ENCODE measurements at places on chromosomes 3 and 15.

DNA sequence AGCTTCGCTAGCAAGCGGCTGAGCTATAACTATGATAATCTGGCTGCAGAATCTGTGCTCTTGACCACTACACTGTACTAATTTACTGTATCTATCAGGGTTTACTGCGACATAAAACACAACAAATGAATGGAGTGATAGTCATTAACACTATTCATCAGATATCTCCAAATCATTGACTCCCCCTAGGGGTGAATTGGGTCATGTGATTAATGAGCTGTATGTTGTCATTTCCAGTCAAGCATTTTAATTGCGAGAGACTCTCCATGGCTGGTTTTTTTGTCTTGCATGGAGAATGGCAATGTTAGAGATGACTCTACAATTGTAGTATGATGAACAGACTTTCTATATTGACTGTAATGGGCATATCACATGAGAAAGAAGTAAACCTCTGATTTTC is 10.5 kb upstream of the TM4SF18 start:
- no peak for DNase-seq

DNA sequence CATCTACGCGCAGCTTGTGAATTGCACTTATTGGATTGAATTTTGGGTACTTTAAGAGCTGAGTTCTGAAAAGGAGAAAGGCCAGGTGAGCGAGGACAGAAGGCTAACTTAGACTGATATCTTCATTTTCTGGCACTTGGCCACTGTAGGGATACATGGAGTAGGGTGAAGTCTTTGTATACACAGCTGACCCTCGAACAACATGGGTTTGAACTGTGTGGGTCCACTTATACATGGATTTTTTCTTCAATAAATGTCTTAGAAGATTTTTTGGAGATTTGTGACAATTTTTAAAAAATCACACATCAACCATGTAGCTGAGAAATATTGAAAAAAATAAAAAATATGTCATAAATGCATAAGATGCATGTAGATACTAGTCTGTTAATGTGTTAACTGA is 18.3 kb downstream of the PTPRG start:
- DNase-seq = no peak

DNA sequence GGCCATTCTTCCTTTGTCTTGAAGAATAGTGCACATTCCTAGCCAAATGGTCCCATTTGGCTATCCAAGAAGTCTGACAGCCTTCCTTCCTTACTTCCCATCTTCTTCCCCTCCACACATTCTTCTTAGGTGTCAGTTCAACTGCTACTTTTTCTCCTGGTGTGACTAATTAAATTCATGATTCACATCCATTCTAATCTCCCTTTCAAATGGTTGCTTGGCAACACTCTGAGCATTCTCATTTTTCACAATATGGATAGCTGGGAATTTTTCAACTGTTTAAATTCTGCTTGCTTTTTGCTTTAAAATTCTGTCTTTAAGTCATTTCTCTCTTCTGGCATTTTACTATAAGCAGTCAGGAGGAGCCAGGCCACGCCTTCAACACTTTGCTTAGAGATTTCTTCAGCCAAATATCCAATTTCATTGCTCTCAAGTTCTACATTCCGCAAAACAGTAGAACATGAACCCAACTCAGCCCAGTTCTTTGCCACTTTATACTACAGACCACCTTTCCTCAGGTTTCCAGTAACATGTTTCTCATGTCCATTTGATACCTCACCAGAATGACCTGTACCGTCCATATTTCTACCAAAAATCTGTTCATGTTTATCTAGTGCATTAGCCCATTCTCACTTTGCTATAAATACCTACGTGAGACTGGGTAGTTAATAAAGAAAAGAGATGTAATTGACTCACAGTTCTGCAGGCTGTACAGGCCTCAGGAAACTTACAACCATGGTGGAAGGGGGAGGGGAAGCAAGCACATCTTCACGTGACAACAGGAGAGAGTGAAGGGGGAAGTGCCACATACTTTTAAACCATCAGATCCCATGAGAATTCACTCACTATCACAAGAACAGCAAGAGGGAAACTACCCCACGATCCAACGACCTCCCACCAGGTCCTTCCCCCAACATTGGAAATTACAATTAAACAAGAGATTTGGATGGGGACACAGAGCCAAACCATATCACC is 31.9 kb upstream of the MCF2L2 start:
- DNase-seq = no peak

DNA sequence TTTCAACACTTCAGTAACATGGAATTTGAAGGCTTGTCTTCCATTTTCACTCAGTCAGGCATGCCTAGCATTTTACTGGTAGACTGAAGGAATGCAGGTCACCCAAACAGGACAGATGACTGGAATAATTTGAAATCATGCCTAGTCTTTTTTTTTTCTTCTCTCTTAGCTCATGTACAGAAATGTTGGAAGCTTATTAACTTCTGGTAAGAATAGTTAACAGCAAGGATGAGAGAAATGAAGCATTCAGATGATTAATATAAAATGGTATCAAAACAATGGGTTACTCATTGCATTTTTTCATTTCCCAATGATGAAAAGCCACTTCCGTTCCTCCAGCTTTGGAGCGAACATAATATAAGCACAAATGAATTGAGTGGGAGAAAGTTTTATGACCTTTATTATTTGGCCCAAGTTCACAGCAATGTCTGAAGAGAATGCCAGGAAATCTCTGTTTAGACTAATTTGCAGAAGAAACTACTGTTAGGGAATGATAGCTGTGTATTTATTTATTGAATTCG is 431.6 kb upstream of the RASGRP1 start:
- DNase-seq = peak; percentile 89

DNA sequence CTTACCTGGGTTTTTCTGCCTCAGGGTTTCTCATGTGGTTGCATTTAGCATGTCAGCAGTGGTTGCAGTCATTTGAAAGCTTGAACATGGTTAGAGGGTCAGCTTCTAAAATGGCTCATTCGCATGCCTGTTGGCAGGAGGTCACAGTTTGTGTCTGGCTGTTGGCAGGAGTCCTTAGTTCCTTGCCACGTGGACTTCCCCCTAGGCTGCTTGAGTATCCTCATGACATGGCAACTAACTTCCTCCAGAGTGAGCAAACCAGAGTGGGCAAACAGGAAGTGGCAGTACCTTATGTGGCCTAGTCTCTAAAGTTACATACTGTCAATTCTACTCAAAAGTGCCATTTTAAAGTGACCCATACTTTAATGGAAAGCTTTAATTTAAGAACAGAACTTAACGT is 3.4 kb upstream of the UNC13C start:
- DNase-seq = no peak

- DNase-seq = no peak
Observed at GRCh38 chr3:127106456-127106855, 86.5 kb upstream of the PRR23E start.

- no peak for DNase-seq
Observed at GRCh38 chr15:63892794-63893441, 59.2 kb upstream of the HERC1 start.

DNA sequence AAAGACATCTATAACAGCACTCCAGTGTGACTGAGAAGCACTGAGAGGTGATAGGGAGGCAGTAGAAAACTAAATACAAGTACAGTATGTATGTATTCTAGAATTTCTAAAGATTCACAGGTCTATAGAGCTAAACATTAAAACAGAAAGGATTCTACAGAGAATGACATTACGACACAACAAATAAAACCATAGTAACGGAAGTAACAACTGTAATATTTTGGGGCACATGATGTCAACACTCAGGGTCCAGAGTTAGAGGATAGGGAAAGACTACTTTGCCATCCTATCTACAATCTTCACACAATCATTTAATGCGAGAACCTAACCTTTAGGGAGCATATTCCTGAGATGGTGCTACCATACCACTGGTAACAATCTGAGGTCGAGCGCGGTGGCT is 13.6 kb downstream of the UBXN7 start:
- no peak for DNase-seq

- DNase-seq = no peak
Observed at GRCh38 chr3:179825527-179826246, 172.8 kb downstream of the USP13 start.

DNA sequence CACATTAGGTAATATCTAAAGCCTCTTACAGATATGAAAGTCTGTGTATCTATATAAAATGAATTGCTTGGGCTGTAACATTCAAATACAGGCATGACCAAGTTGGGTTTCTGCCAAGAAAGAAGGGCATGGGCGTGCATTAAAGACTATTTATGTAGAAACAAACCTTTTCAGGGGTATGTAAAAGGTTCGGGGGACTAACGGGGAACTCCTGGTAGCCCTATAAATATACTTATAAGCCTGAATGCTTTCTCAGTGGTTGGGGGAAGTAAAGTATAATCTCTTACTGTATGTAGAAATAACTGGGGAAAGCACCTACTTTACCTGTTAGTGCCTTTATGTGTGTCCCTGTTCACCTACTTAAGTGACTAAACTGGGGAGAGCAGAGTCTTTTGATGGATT is 154.5 kb upstream of the TBL1XR1 start:
- no peak for DNase-seq

GRCh38 chr3:64686446-64686908 is 1.3 kb downstream of the ADAMTS9 start:
- peak; percentile 26 for DNase-seq

GRCh38 chr3:155014953-155015352 is 65.2 kb upstream of the MME start:
- DNase-seq = no peak

GRCh38 chr3:189593581-189593980 is 37.6 kb upstream of the TP63 start:
- no peak for DNase-seq

DNA sequence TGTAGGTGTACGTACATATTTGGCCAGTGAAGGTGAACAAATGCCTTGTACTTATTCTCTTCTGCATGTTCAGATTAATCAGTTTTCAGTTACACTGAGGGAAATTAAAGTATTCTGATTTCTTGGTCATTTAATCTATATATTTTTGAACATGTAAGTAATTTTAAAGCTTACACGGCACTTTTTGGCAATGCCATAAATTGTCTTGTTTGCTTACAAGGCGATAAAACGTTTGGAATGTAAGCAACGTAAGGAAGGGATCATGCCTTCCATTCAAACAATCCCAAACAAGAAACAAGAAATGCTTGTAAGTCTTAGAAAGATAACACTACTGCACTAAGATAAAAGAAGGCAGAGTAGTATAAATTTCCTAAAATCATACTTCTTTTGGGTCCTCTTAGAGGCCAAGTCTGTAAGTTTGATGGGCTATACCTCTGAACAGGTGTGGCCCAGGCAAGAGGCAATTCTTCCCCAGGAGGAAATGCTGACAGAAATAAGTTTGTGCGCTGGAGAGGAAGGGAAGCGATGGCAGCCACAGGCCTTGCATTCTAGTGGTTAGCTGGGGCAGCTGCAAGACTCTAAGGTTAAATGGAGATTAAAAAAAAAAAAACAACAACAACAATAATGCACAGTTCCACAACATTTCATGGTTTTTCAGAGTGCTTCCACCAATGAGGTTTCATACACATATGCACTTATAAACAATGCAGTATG is 73.8 kb downstream of the GOLIM4 start:
- DNase-seq = no peak

DNA sequence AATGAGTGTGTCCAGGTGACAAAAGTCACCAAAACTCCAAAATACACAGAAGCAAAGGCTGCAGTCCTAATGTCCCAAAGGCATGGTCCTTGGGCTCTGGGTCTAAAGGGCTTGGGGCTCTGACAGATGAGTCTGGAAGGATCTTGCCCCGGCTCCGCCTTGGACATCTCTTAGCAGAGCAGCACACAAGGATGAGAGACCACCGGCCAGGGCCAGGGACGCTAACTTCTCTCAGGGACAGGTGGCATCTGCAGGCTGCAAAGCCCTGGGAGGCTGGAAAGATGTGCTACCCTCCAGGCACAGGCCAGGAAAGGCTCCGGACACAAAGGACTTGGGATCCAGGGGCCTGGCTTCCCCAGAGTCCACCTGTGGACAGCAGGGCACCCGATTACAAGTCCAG is 14.1 kb upstream of the SHISA5 start:
- DNase-seq = no peak

GRCh38 chr3:39671116-39671515 is 138.3 kb upstream of the MYRIP start:
- no peak for DNase-seq

- DNase-seq = no peak
Observed at GRCh38 chr3:31614162-31614921, 81.6 kb downstream of the STT3B start.

- DNase-seq = no peak
Observed at GRCh38 chr3:120488296-120488695, 37.5 kb upstream of the FSTL1 start.

DNA sequence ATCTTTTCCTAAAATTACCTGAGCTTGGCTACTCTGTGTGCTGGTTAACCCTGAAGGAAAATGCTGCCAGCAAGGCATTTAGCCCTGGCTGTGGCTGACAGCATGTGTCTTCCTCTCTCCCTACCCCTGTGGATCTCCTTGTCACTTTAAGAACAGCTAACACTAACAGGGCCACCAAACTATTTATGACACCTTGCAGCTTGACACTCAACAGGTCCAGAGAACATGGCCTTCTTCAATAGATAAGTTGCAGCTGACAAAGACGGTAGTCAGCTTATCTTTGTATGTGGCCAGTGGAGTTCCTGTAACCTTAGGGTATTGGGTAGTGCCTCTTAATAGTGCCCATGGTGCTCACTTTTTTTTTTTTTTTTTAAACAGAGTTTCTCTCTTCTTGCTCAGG is 32.0 kb upstream of the COPB2 start:
- no peak for DNase-seq

- no peak for DNase-seq
Observed at GRCh38 chr3:139982404-139982803, 47.4 kb downstream of the CLSTN2 start.

DNA sequence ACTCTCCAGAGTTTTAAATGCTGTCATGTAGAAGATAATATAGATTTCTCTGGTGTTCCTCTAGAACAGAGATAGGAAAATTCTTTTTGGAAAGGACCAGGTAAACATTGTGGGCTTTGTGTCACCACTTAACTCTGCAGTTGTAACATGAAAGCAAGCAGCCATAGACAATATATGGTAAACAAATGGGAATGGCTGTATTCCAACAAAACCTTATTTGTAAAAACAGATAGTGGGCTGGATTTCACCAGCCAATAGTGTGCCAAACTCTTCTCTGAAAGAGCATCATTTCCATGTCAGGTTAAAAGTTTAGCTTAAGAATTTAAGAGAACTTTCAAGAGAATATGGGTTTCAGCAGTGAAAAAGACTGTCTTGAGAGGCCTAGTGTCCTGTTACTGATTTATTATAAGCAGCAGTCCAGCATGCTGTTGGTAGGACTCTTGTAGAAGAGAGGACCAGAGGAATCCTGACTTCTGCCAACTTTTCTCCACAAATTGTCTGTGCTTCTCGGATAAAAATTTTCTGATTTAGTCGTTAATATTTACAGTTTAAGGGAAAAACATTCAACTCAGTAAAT is 107.7 kb downstream of the TCF12 start:
- no peak for DNase-seq

GRCh38 chr15:68148039-68148438 is 57.1 kb downstream of the CALML4 start:
- no peak for DNase-seq

- peak; percentile 31 for DNase-seq
Observed at GRCh38 chr15:68368731-68369435, 63.1 kb downstream of the ITGA11 start.

GRCh38 chr3:55690726-55691125 is 203.6 kb upstream of the WNT5A start:
- DNase-seq = no peak

Measured in EL (cell line).